Epithelial cell of umbilical artery (primary cell): ENCODE measurements at places on chromosomes 3 and 15. TPM values are rescaled to one million over a fixed set of nuclear protein-coding genes. Genes with fewer than 3 reads are reported as not detected.

Gene DUOXA1
- total RNA-seq, result not detected in 2 replicates

Gene TUSC7
- total RNA-seq, result under 0.01 TPM in 1 of 2 replicates, not detected in the other

Gene GNAT1
- total RNA-seq, result not detected in 2 replicates

Gene TMEM212
- under 0.01 TPM in 1 of 2 replicates, not detected in the other for total RNA-seq

Gene LRRK1
- 5.2 and 9.0 TPM in 2 replicates for total RNA-seq

Gene CNTN3
- 1.5 and 2.6 TPM in 2 replicates for total RNA-seq

Gene GRK7
- not detected in 2 replicates for total RNA-seq

Gene SRPRB
- total RNA-seq, result 76.0 and 92.3 TPM in 2 replicates

Gene CD200
- total RNA-seq, result 0.30 and 1.6 TPM in 2 replicates

Gene CHRFAM7A
- 2.3 and 15.8 TPM in 2 replicates for total RNA-seq

Gene MUSTN1
- total RNA-seq, result not detected in 2 replicates

Gene SEMA3G
- 39.5 and 61.1 TPM in 2 replicates for total RNA-seq

Gene CPEB1
- total RNA-seq, result 0.91 TPM in 1 of 2 replicates, not detected in the other

Gene DGKG
- total RNA-seq, result not detected in 2 replicates

Gene SLC12A1
- total RNA-seq, result not detected in 2 replicates

Gene RAD51
- total RNA-seq, result 5.8 and 9.6 TPM in 2 replicates

Gene SGO1
- 7.5 and 9.3 TPM in 2 replicates for total RNA-seq

Gene OXSR1
- 29.0 and 33.1 TPM in 2 replicates for total RNA-seq

Gene LTF
- total RNA-seq, result not detected in 2 replicates

Gene SLCO2A1
- total RNA-seq, result 0.15 and 0.65 TPM in 2 replicates

Gene RTP3
- not detected in 2 replicates for total RNA-seq

Gene SERPINI1
- total RNA-seq, result 0.32 and 1.2 TPM in 2 replicates

Gene MASP1
- 0.91 and 1.9 TPM in 2 replicates for total RNA-seq

Gene OIP5
- 9.7 and 12.2 TPM in 2 replicates for total RNA-seq

Gene CCR9
- not detected in 2 replicates for total RNA-seq

Gene FSIP1
- total RNA-seq, result 0.97 and 1.2 TPM in 2 replicates

Gene BCHE
- total RNA-seq, result 12.0 and 36.5 TPM in 2 replicates

Gene GPR62
- total RNA-seq, result under 0.01 TPM in 1 of 2 replicates, not detected in the other

Gene RLBP1
- total RNA-seq, result not detected in 2 replicates

Gene FOXL2NB
- total RNA-seq, result 0.30 TPM in 1 of 2 replicates, not detected in the other

Gene NR2F2
- 0.91 and 0.97 TPM in 2 replicates for total RNA-seq

Gene CYP1A1
- total RNA-seq, result 1.6 and 3.0 TPM in 2 replicates

Gene GPR149
- total RNA-seq, result not detected in 2 replicates

Gene TM2D3
- total RNA-seq, result 29.6 and 40.9 TPM in 2 replicates

Gene IGF2BP2
- total RNA-seq, result 48.1 and 68.4 TPM in 2 replicates

Gene CEMIP
- under 0.01 and 0.46 TPM in 2 replicates for total RNA-seq

Gene CIDEC
- not detected in 2 replicates for total RNA-seq

Gene CACNA2D3
- total RNA-seq, result not detected in 2 replicates

Gene KLHL25
- 3.5 and 3.9 TPM in 2 replicates for total RNA-seq

Gene PLSCR4
- total RNA-seq, result 27.9 and 56.8 TPM in 2 replicates
